ENCODE measurements at places on chromosomes 2 and 18. TPM values are rescaled to one million over a fixed set of nuclear protein-coding genes. Genes with fewer than 3 reads are reported as not detected.

The C2orf69 gene
- polyA plus RNA-seq, result 9.4 TPM

The DSG2 gene
- 51.5 TPM for polyA plus RNA-seq

The GNAL gene
- 5.8 TPM for polyA plus RNA-seq

The LYPD1 gene
- polyA plus RNA-seq, result 104 TPM

The NEU2 gene
- polyA plus RNA-seq, result not detected

The G6PC2 gene
- 0.09 TPM for polyA plus RNA-seq

The ITGAV gene
- 66.8 TPM for polyA plus RNA-seq

The TGFA gene
- polyA plus RNA-seq, result 20.4 TPM

The GKN1 gene
- not detected for polyA plus RNA-seq

The FAM124B gene
- polyA plus RNA-seq, result 2.5 TPM

The DGUOK gene
- 63.6 TPM for polyA plus RNA-seq

The HK2 gene
- polyA plus RNA-seq, result 14.0 TPM

The MORN2 gene
- polyA plus RNA-seq, result 49.6 TPM

The DES gene
- polyA plus RNA-seq, result 8.2 TPM

The GPAT2 gene
- 2.8 TPM for polyA plus RNA-seq

The IL36RN gene
- not detected for polyA plus RNA-seq

The TMEM150A gene
- polyA plus RNA-seq, result 44.7 TPM

The HOXD12 gene
- 0.34 TPM for polyA plus RNA-seq

The E2F6 gene
- 20.2 TPM for polyA plus RNA-seq

The MAP2 gene
- polyA plus RNA-seq, result 31.7 TPM

The DSC3 gene
- polyA plus RNA-seq, result 2.6 TPM

The RASGRP3 gene
- 15.2 TPM for polyA plus RNA-seq

The HSPE1 gene
- polyA plus RNA-seq, result 309 TPM

The ALPP gene
- polyA plus RNA-seq, result not detected

The TIMM21 gene
- polyA plus RNA-seq, result 64.7 TPM

The TMEM87B gene
- polyA plus RNA-seq, result 18.2 TPM

The TLX2 gene
- polyA plus RNA-seq, result 0.17 TPM

The ACKR3 gene
- polyA plus RNA-seq, result 74.6 TPM

The OTOS gene
- not detected for polyA plus RNA-seq

The C2orf78 gene
- polyA plus RNA-seq, result not detected

The MAPRE3 gene
- 17.5 TPM for polyA plus RNA-seq

The UGT1A9 gene
- polyA plus RNA-seq, result 8.4 TPM

The CHN1 gene
- polyA plus RNA-seq, result 19.9 TPM

The LOXHD1 gene
- polyA plus RNA-seq, result 0.78 TPM

The ANO7 gene
- polyA plus RNA-seq, result 2.7 TPM

The NR4A2 gene
- 0.34 TPM for polyA plus RNA-seq

The IL1F10 gene
- polyA plus RNA-seq, result not detected

The TXNDC2 gene
- 0.31 TPM for polyA plus RNA-seq

The CCL20 gene
- 0.60 TPM for polyA plus RNA-seq

The KANSL1L gene
- polyA plus RNA-seq, result 61.4 TPM

The FTCDNL1 gene
- polyA plus RNA-seq, result 1.3 TPM

The CNGA3 gene
- not detected for polyA plus RNA-seq

The MRO gene
- 2.9 TPM for polyA plus RNA-seq

The HOXD13 gene
- polyA plus RNA-seq, result 0.33 TPM

Data from renal pelvis (tissue), 12 donors.